NCI-H187 treated with DMSO at 0.1 percent for 48 hours (cell line): ENCODE measurements at places on chromosomes 7 and 10.

DNA sequence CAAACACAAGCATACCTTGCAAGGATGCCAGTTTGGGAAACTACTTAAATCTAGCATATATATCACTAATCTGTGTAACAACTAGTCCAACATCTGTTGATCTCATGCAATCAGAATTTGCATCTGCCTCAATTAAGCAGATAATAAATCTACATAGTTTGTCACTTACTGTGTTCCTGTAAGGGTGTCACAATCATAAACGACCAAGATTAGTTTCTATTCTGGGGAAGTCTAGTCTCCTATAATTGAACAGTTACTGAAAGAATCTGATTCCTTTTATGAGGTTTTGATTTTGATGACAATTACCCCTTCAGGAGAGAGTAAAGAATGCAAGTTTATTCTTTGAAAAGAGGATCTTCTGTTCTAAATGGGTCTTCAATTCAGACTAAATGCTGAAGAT, 85.5 kb upstream of the LRRN3 start:
- no peak for DNase-seq

DNA sequence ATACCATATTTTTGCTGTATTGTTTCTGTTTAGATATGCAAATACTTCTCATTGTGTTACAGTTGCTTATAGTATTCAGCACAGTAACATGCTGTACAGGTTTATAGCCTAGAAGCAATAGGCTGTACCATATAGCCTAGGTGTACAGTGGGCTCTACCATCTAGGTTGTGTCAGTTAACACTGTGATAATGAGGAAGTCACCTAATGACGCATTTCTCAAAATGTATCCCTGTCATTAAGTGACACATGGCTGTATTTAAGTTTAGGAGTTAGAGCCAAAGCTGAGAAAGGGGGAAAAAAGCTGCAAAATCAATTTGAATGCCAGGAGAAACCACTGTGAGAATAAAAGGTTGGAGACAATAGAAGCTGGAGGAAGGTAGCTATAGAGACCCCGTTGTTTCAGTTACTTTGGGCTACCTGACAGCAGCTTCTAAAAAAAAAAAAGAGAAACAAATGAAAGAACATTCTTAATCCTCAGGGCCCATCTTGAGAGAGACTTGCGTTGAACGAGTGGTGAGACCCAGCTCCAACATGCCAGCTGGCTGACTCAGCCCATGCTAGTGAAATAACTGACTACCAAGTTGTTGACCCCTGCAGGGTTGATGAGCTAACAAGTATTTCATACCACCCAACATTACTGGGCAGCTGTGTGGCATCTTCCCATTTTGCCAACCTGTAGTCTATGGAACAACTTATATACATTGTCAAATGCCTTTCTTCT, 8.7 kb downstream of the STARD3NL start:
- DNase-seq, result no peak

DNA sequence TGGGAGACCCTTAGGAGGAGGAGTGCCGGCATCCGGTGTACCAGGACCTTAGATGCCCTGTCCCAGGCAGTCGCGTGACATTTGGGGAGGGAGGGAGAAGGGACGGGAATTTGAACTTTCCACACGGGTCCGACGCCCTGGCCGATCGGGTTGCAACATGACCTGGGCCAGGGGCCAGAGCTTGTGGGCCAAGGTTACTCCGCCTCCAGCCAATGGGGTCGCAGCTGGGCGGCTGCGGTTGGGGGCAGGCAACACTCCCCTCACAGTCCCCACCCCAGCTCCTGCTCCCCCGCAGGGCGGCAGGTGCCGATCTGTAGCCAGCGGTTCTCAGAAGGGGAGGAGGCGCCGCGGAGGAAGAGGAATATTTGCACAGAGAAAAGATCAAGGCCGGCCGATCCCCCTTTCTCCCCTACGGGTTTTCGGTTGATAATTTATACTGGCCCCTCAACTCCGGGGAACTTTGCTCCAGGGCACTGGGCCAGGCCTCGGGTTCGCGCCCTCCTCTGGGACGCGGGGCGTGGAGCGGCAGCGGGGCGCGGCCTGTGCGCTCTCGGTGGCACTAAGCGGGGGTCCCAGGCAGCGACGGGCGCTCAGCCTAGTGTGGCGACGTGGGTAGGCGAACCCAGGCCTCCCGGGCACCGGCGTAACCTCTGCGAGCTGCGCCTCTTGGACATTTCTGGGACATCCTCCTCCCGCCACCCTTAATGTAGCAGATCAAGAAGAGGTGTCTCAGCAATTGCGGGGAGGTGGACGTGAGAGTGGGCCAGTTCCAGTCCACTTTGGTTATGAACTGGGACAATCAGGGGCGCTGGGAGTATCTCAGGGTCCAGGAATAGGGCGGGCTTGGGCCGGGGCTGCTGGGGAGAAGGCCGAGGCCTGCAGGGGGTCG, 1.2 kb downstream of the MLXIPL start:
- no peak for DNase-seq

DNA sequence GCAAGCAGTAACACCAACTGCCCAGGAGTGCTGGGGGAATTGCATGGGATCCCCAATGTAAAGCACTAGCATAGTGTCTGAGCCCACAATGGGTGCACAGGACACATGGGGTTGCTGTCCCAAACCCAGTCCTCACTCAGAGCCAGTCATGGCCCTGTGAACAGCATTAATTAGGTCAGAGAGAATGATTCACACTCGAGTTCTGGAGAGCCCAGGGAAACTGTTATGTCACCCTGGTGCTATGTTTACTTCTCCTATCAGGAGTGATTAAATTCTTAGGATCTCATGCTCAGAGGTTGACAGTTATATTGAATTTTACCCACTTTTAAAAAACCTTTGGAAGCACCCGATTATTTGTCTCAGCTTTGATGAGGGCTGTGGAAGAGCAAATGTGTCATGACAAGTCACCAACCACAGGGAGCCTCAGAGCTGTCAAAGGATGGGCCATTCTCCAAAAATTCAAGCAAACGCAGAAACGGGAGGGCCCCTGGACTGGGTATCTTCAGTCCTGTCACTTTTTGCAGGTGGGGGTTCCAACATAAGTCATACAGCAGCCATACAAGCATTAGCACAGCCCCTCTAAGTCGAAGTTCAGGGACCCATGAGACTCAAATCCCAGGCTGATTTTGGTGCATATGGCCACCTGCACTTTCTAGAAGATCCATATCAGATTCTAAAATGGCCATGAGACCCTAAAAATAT, 1.3 kb upstream of the RASSF4 start:
- DNase-seq, result no peak

GRCh38 chr7:159023746-159024145, 120.9 kb downstream of the VIPR2 start:
- DNase-seq, result no peak

DNA sequence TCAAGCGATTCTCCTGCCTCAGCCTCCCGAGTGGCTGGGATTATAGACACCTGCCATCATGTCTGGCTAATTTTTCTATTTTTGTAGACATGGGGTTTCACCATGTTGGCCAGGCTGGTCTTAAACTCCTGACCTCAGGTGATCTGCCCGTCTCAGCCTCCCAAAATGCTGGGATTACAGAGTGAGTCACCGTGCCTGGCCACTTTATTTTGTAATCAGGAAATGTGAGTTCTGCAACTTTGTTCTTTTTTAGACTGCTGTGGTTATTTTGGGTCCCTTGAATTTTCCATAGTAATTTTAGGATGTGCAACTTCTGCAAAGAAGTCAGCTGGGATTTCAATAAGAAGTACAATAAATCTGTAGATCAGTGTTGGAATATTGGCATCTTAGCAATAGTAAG, 96.8 kb downstream of the CYTH3 start:
- DNase-seq, result no peak

GRCh38 chr10:12945690-12946359, 55.7 kb downstream of the CCDC3 start:
- no peak for DNase-seq
